Activated CD4-positive, CD25-positive, alpha-beta regulatory T cell (primary cell): ENCODE measurements at places on chromosomes 12 and 14.
A peak's percentile ranks its signal among the peaks of the same experiment; 100 is the strongest.

GRCh38 chr12:12469386-12469785 lies 93.3 kb downstream of the DUSP16 start:
- DNase-seq, result no peak

DNA sequence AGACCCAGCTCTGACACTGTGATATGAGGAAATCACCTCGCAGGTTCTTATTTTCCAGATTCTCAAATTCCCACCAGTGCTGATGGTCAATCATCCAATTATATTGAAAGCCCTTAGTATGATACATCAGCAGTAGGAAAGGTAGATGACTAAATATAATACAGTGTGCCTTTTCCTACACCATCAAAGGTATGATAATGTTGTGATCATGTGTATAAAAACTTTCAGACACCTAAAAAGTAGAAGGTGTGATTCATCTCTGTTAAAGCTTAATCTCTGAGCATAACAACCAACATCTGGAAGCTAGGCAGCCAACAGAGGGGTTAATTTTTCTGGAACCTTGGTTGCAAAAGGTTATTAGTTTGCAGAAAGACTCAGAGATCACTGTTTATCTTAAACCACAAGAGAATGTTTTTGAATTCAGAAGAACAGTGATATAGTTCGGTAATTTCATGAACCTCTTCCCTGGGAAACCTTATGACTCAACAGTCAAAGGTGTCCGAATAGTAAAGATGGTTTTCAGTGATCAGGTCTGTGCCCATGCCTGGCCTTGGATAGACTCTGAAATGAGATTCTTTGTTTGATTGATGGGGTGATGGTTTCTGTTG lies 122.5 kb downstream of the ETV6 start:
- no peak for DNase-seq

- peak; percentile 26 for DNase-seq
Measured at GRCh38 chr12:123131879-123132402, 18.9 kb downstream of the PITPNM2 start.

DNA sequence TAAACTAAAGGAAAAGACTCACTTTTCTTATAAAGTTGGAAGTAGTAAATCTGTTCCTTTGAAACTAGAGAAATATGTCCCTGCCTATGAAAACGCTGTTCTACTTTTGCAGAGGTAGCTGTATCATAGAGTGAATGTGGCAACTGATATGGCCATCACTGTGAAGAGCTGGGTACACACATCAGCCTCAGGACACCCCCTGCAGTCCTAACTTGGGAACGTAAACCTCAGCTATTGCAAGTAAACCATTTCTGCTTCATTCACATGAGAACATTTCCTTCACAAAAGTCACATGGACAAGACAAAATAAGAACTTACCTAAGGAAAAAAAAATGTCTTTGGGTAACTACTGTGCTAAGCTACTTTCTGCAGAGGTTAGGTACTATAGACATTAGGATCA lies 233.3 kb upstream of the PPFIA2 start:
- no peak for DNase-seq

- DNase-seq, result no peak
Measured at GRCh38 chr12:95265765-95266164, 48.2 kb downstream of the VEZT start.

GRCh38 chr12:111154147-111154834 lies 214.6 kb downstream of the PHETA1 start:
- no peak for DNase-seq

GRCh38 chr14:49761839-49762551 lies 6.0 kb upstream of the KLHDC2 start:
- no peak for DNase-seq

- DNase-seq, result no peak
Measured at GRCh38 chr14:30242744-30243143, 315.1 kb upstream of the PRKD1 start.

DNA sequence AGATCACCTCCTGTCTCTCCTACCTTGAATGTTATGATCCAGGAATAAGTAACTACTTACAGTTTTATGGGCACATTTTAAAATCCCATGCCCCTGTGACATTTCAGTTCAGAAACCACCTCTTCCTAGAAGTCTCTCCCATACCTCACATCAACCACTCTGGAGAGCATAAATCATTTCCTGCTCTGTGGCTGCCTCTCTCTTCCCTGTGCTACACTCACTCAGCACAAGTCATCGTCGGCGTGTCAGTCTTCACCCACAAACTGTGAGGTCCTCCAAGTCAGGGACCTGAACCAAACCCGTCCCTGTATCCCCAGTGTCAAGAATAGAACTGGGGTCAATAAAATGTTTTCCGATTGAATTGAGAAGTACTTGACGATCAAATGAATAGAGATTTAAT lies 863.3 kb downstream of the BCL11B start:
- DNase-seq, result no peak

DNA sequence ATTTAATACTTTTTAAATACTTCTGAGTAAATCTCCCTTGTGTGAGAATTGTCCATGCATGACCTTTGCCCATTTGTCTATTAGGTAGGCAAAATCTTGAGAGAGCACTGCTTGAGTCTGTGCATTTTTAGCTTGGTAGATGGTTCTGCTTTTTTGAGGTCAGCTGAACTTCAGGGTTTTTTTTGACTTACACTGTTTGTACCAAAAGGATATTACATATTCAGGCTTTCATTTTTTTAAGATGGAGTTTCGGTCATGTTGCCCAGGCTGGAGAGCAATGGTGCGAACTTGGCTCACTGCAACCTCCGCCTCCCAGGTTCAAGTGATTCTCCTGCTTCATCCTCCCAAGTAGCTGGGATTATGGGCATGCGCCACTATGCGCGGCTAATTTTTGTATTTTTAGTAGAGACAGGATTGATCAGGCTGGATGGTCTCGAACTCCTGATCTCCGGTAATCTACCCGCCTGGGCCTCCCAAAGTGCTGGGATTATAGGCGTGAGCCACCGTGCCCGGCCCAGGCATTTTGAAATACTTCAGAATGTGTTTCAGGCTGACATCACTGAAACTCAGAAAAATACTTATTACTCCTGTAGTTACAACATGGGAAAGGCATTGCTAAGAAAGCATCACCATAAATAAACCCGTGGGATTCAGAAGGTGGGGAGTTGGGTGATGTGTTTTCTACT lies 11.1 kb downstream of the RASSF3 start:
- no peak for DNase-seq

- DNase-seq, result no peak
Measured at GRCh38 chr12:132604151-132604618, 6.2 kb downstream of the LRCOL1 start.

DNA sequence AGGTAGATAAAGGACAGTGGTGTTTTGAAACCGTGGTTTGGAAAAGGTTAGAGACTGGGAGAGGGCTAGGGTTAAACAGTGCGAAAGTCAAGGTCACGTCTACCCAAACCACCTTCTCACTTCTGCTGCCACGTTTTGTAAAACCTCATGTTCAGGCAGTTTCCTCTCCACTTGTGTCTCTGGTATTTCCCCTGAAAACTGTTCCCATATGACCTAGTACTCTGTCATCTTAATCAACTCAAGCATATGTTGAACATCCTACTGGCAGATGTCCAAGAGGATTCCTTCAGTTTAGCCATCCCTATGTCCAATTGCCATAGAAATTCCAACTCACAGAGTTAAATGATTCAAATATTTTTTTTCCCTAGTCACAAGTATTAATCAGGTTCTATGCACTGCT lies 17.4 kb downstream of the CLEC4C start:
- no peak for DNase-seq

DNA sequence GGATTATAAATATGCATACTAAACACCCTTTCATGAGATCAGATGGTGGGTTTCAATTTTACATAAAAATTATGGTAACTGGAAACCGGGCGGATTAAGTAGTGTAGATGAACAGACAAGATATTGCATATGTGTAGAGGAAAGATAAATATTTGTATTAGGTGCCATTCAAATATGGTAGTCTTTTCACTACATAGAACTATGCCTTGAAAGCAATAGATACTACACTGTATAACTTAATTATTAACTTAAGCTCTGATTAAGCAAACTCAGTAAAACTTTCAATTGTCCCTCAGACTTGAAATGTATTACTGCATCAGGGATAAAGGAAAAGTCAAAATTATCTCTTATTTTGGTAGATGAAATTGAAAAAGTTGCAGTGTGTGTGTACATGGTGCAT lies 1.9 kb downstream of the PTPN21 start:
- DNase-seq, result no peak

DNA sequence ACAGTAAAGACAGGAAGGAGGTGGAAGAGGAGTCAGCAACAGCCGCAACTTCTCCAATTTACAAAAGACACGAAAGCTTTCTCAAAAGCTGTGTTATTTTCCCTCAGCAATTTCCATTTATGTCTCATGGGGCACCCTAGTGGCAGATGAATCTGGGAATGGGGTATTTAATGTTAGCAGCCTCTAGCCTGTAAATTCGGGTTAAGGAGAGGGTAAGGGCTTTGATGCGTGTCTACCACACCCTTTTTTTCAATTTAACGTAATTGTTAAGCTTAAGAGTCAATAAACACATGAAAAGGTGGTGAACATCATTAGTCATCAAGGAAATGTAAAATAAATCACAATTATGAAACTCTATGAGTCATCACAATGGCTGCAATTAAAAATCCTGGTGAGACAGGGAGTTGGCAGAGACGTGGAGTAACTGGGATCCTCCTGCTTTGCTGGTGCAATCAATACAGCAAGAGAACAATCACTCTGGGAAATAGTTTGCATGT lies 986.4 kb downstream of the AACS start:
- no peak for DNase-seq

- DNase-seq, result no peak
Measured at GRCh38 chr14:80504781-80505180, 293.5 kb upstream of the DIO2 start.

- DNase-seq, result no peak
Measured at GRCh38 chr12:85394065-85394464, 114.0 kb downstream of the ALX1 start.

GRCh38 chr12:130460611-130461446 lies 123.1 kb downstream of the PIWIL1 start:
- DNase-seq, result no peak

DNA sequence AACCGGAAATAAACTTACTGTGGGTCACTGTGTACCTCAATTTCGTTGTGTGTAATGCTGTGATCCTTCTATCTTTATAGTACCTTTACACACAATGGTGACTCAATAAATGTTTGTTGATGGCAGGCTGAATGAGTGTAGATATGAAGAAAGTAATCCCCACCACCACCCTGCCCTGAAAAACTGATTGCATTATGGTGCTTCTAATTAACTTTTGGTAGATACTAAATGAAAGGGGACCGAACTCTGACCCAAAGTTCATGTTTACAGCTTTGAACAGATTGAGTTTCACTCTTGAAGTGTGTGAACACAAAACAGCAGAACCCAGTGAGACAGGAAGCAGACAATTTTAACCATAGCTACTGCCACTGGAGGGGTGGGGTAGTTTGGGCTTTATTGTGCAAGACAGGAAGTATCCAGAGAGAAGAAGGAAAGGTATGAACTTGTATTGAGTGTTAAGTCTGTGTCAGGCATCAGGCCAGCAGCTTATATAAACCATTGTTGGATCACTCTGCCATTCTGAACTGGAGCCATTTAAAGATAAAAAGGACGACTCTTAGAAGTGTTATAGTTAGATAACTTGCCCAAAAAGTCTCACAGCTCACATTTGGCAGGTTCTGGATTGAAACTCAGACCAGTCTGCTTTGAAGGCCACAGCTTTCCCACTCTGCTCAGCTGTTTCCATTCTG lies 197.0 kb upstream of the AMIGO2 start:
- DNase-seq, result peak; percentile 38

DNA sequence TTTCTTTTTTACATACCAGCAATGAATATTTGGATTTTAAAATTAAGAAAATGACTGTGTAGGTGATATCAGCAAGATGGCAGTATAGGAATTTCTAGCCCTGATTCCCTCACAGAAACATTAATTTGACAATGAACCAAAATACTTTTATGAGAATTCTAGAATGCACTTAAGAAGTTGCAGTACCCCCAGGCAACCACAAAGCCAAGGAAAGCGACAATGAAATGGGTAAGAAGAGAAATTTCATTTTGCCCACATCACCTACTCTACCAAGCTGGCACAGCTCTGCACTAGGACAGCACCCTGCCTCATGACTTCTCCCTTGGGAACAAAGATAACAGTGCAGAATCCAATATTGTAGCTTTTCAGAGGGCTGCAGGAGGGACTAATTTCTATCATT lies 6.6 kb downstream of the OR9K2 start:
- DNase-seq, result no peak

GRCh38 chr12:46608431-46609272 lies 217.1 kb downstream of the SLC38A4 start:
- DNase-seq, result no peak

DNA sequence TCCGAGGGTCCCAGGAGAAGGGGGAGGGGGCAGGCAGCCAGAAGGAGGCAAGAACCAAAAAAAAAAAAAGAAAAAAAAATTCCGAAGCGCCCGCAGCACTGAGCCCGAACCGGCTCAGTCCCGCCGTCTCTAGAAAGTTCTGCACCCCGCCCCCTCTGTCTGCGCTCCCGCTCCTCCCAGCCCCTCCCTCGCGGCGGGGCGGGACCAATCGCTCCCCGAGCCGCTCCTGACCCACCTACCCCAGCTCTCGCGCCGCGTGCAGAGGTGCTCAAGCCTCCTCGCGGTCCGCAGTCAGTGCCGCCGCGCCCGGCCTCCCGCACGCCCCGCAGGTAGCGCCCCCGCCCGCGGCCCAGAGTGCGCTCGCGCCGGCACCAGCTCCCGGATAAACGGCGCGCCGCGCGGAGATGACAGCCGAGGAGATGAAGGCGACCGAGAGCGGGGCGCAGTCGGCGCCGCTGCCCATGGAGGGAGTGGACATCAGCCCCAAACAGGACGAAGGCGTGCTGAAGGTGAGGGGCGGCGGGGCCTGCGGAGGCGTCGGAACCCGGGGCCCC lies at the start of gene FKBP4:
FKBP4 (plus strand) TSS at position 235 of the 554 bp plus-strand sequence; CDS start at position 405, 170 bp downstream.
- peak; percentile 79 for DNase-seq

- no peak for DNase-seq
Measured at GRCh38 chr12:94141892-94142291, 6.5 kb upstream of the PLXNC1 start.

DNA sequence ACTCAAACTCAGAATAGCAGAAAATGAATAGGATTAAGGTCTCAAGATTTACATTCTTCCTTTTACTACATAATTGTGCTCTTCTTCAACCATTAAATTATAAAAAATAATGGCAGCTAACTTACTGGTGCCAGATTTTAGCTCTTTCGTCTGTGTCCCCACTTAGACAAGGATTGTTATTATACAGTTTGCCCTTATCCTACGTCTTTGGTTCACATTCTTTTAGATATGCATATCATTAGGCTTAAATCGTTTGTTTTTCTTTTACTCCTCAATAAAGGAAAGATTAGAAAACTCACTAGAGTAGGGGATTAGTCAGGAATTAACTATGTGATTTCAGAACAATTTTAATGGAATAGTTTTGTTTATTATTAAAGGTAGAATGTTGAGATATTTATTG lies 129.6 kb upstream of the GARIN2 start:
- no peak for DNase-seq

DNA sequence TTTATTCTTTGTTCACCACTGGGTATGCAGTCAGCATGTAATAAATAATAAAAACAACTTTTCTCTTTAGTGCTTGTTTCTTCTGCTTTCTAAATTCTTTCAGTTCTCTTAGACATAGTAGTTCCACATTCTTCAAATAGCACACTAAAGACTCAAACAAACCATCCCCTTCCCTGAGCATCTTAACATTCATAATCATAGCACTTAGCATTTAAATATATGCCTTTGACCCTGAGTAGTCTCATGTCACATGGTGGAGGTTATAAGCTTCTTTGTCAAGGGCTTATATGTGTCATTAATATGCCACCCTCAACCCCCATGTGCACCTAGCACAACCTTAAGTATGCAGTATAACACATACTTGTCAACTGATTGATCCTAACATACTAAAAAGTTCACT lies 212.7 kb downstream of the PHLDA1 start:
- no peak for DNase-seq
